ENCODE measurements at places on chromosomes 11 and 22.

GRCh38 chr22:41713004-41713403, 13.7 kb downstream of the MEI1 start:
- DNase-seq: no peak

GRCh38 chr11:125476721-125477120, 19.3 kb downstream of the FEZ1 start:
- no peak for DNase-seq

DNA sequence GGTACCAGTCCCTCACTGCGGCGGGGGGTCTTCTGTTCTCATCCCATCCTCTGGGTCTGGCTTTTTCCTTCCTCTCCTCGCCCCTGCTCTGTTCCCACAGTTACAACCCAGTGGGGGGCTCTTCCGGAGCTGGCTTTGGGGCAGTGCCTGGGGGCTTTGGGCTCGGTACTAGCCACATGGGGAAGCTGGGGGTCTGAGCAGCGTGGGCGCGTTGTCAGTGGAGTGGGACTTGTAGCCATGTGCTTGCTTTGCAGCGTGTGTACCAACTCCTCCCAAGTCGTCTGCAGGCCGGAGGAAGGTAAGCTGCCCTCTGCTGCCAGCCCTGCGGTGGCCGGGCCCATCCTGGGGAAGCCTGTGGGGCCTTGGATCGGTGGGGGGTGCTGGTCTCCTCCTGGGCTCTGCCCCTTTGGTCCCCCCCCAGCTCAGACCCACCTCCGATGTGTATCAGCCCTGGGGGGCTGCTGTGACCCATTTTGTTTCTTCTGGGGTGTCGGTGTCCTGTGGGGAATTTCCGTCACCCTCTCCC, 17.5 kb downstream of the MUC2 start:
- no peak for DNase-seq

- DNase-seq: no peak
Measured at GRCh38 chr11:122756417-122756816, 81.9 kb upstream of the CRTAM start.

GRCh38 chr11:83948200-83948599, 662.0 kb upstream of the CCDC90B start:
- DNase-seq: no peak

- DNase-seq: no peak
Measured at GRCh38 chr11:95371153-95371552, 140.2 kb upstream of the SESN3 start.

GRCh38 chr22:22884010-22884887, 3.4 kb upstream of the IGLL5 start:
- DNase-seq: peak; percentile 30

- DNase-seq: no peak
Measured at GRCh38 chr22:25069758-25070481, 117.4 kb downstream of the KIAA1671 start.

GRCh38 chr11:19740586-19740985, 27.9 kb downstream of the NAV2 start:
- DNase-seq: no peak

DNA sequence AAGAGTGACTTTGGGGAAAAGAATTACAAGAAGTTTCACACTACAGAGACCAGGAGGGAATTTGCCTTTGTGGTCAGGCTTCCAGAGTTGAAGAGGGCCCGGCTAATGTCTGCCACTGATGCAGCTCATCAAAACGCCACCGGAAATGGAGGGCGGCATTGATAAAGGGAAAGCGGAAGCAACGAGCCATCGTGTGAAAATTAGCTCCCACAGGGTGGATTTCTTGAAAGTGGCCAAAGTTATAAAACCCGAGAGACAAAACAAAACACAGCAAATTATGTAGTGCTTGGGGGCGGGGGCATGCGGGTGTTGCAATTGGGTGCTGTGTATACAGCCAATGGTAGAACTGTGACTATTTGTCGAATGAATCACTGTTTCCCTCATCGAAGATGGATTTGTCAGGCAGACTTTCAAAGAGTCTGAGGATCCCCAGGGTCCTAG, 113.0 kb downstream of the ADAMTS15 start:
- DNase-seq: no peak

GRCh38 chr11:98455500-98456307, 565.0 kb upstream of the CNTN5 start:
- no peak for DNase-seq

DNA sequence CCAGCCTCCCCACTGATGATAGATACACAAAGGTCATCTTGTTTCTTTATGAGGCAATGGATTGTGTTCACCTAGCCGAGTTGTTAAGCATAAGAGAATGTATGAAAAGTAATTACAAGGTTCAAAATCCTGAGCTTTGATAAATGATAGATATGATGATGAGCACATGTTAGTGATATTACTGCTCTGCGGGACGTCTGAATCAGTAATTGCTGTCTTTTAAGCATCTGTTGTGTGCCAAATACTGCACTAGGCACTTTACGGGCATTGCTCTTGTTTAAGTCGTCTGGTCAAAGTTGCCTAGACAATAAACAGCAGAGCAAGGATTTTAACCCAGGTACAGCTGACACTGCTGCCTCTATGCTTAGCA, 559 bp upstream of the RNF141 start:
- DNase-seq: no peak

DNA sequence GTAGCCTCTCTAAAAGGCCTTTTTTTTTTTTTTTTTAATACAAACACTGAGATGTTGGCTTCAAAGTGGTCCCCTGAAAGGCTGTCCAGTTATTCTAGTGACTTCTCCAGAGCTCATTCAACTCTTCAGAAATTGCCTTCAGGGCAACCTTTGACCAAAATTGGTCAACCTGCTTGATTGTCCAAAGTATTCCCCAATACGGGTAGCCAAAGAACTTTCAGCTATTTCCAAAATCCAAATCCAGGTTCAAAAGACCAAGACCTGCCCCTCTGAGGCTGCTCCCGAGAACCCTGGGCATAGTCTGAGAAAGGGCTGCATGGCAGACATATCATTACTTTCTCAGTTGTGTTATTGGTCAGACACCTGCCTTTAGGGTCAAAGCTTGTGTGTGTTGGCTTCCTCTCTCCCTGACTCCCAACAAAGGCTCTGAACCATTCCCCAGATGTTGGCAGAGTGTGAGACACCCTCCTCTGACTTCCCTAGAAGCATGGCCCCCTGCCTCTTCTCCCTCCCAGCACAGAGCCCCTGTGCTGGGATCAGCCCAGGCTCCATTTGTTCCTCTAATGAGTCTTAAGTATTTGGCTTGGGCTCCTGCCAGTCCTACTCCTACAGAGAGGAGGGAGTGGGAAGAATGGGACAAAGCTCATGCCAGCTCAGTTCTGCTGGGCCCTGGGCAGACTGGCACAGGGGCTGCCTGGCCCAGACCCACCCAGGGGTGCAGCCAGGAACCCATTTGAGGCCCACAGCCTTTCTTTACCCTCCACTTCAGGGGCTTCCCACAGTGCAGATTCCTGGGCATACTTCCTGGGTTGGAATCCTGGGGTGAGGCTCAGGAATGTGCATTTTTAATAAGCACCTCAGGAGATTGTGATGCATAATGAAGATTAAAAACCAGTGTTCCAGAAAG, 30.3 kb downstream of the TNKS1BP1 start:
- DNase-seq: no peak

DNA sequence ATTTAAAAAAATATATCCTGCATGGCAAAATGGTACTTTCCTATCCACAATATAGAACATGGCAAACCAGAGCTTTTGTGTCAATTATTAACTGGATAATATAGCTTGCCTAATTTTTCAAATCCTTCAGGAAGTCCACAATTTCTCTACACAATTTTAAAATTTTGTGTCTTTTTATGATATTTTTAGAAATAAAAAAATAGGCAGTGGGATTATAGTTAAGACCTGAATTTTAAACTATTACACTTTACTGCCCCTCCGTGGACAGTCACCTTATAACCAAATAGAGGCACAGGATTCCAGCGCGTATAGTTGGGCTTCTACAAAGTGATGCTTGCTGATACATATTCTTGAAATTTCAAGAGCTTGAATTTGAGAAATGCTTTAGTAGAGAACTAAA, 2.1 kb upstream of the DMC1 start:
- peak; percentile 35 for DNase-seq

DNA sequence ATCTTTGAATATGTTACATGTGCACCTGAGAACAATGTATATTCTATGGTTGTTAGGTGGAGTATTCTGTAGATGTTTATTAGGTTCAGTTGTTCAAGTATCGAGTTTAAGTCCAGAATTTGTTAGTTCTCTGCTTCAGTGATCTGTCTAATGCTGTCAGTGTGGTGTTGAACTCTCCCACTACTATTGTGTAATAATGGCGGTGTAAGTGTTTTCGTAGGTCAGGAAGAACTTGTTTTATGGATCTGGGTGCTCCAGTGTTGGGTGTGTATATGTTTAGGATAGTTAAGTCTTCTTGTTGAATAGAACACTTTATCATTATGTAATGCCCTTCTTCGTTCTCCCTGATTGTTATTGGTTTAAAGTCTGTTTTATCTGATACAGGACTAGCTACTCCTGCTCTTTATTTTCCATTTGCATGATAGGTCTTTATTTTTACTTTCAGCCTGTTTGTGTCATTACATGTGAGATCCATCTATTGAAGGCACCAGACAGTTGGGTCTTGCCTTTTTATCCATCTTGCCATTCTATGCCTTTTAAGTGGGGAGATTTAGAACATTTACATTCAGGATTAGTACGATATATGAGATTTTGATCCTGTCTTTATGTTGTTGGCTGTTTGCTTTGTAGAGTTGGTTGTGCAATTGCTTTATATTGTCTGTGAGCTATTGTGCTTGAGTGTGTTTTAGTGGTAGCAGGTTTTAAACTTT, 121.6 kb downstream of the DDX10 start:
- DNase-seq: no peak

GRCh38 chr11:70072861-70073755, 5.0 kb upstream of the ANO1 start:
- no peak for DNase-seq

DNA sequence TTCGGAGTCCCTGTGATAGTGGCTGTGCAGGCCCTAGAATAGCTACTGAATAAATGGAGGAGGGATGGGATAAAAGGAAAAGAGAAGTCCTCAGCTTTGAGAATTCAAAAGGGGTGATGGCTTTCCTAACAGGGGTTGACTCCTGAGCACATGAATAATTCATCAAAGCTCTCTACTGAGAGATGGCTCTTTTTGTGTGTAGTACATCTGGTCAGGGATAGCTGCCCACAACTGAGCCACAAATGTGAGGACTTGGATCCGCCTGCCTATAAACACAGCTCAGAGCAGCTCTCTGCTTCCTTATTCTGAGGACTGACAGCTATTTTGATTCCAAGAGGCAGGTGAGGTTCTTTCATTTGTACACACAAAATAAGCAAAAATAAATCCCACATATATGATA, 82.3 kb downstream of the USP35 start:
- no peak for DNase-seq

GRCh38 chr11:110329445-110329844, 33.0 kb upstream of the RDX start:
- DNase-seq: no peak

- no peak for DNase-seq
Measured at GRCh38 chr11:30091737-30092136, 74.9 kb upstream of the KCNA4 start.

DNA sequence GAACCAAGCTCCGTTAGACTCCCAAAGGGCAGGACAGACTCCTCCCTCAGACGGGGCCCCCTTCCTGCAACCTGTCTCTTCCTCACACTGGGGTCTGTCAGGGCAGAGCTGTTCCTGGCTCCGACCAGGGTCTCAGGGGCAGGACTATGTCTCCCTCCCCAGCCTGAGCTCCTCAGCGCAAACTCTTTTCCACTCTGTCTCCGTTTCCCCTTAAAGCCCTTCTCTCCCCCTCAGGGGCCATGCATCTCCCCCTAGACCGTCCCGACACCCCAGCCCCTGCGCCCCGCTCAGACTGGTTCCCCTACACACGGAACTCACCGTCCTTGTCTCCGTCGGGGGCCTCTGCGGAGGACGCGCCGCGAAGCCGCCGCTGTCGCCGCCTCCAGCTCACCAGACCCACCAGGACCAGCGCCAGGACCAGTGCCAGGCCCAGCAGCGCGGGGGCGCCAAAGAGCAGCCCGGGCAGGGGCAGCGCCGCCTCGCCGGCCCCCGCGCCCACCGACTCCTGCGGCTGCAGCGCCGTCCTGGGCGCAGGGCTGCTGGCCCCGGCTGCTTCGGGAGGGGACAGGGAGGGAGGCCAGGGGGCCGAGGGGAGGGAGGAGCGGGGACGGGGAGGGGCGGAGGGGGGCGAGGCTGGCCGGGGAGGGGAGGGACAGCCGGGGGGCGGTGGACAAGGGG, 684 bp downstream of the TNFRSF13C start:
- DNase-seq: peak; percentile 68

DNA sequence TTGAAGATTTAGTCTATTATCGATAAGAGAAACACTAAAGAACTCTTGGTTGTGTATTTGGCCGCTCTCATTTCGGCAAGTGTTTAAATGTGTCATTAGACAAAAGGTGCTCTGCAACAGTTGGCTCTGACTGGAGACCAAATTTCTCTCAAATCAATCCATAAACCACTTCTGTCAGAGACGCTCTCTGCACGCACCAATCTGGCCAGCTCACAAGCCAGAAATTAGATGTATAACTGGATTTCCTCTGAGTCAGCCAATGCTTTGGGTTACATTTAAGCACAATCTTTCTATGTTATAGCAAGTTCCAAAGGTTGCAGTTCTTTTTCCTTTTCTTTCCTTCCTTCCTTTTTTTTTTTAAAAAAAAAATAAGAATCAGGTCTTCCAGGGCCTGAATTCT, 17.6 kb upstream of the PARVA start:
- no peak for DNase-seq

- no peak for DNase-seq
Measured at GRCh38 chr11:12089473-12089872, 20.9 kb upstream of the MICAL2 start.

GRCh38 chr11:110614031-110614430, 98.2 kb downstream of the ARHGAP20 start:
- DNase-seq: no peak

DNA sequence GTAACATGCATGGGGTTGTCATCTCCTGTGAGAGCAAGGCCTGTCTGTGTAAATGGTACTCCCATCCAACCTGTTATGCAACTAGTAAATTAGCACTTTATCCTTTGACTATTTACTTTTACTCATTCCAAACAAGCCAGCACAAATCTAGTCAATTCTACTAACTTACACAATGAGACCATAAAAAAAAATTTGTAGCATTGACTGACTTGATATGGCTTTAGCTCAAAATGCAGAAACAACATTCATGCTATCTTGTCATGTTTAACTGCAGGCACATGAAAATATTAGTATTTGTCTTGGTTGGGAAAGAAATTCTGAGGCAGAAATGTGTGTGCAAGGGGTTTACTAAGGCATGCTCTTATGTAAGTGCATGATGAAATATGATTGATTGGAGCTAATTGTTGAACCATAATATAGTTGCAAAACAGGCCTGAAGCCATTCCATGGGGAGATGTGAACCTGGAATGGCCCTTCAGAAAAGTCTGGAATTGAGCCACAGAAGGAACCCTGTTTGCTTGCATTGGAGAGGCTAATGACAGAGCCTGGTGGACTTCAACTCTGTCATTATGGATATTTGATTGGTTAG, 2.5 kb downstream of the SLC22A25 start:
- no peak for DNase-seq

- DNase-seq: no peak
Measured at GRCh38 chr11:113567867-113568544, 92.8 kb upstream of the DRD2 start.

Data from HTR-8/SVneo (cell line).